Activated T-cell treated with anti-CD3 and anti-CD28 coated beads for 24 hours (primary cell): ENCODE measurements at places on chromosomes 16 and 17.

- DNase-seq: no peak
Measured at GRCh38 chr16:83627996-83628395, 179.8 kb upstream of the HSBP1 start.

GRCh38 chr16:81189100-81189664 is 49.3 kb upstream of the BCO1 start:
- DNase-seq: no peak

GRCh38 chr17:1870592-1870991 is 40.8 kb downstream of the RPA1 start:
- DNase-seq: no peak

GRCh38 chr17:59165933-59166342 is 10.4 kb downstream of the PRR11 start:
- peak; percentile 11 for DNase-seq
